ENCODE measurements at places on chromosomes 4 and X.
A peak's percentile ranks its signal among the peaks of the same experiment; 100 is the strongest.

DNA sequence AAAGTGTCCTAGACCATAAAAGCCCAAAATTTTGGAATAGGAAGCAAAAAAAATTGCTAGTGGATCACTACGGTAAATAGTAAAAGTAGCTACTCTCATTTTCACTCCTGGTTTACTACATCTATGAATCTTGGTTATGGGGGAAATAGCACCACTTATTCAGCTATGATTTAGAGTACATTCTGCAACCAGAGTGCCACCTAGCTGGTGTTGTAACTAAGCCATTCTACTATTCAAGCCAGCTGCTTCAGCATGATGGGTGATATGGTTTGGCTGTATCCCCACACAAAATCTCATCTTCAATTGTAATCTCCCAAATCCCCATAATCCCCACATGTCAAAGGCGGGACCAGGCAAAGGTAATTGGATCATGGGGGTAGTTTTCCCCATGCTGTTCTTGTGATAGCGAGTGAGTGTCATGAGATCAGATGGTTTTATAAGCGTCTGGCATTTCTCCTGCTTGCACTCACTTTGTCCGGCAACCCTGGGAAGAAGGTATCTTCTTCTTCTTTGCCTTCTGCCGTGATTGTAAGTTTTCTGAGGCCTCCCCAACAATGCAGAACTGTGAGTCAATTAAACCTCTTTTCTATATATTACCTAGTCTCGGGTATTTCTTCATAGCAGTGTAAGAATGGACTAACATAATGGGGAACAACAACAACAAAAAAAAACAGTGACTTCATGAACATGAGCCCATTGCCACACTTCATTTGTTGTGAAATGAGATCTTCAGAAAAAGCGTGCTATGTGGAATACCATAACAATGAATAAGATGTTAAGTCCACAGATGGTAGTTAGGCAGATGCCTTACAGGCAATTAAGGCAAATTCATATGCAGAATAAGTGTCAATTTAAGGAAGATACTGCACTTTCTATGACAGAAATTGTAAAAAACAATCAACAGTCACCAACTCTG, 280.1 kb downstream of the PABPC4L start:
- DNase-seq = no peak

DNA sequence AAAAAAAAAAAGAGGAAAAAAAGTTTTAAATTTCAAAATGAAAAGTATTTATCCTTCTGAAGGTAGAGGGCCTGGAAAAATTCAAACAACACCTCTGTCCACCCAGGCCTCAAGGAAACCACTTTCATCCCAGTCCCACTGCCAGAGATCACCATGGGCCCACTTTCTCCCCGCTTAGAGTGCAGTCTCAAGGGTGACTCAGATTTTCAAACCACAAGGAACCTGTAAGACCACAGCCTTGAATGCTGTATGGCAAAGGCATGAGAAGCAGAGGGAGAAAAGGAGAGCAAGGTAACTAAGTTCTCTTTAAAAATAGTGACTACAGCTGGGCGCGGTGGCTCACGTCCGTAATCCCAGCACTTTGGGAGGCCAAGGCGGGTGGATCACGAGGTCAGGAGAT, 87.9 kb upstream of the PACRGL start:
- no peak for DNase-seq

- DNase-seq = no peak
Observed at GRCh38 chr4:8106451-8107025, 52.1 kb downstream of the ABLIM2 start.

DNA sequence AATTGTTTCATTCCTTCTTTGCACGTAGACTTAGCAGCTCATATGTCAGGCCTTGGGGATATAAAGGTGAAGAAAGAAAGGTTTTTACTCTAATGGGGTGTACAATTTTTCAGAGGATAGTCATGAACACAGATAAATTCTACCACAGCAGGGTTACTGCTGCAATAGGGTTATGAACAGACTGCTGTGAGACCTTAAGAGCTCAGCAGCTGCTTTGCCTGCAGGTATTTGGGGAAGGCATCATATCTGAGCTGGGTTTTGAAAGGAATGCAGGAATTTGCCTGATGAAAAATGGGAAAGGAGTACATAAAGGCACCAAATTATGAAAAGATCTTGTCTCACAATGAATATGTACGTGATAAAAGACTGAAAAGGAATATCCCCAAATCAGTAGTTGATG, 128.9 kb downstream of the CEP135 start:
- DNase-seq = no peak

DNA sequence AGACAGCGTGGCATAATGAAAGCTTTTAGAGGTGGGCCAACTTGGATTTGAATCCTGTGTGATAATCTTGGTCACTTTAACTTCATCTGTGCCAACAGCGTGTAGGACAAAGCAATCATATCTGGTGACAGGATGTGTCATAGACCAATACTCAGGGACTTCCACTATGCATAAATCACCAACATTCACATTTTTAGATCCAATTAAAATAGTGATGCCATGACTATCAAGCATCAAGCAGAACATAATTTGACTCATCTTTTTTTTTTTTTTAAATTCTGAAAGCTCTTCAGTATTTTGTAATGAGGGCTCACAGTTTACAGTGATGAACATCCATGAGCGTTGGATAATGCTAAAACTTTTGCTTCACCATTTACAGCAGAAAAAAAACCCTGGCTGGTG, 27.3 kb upstream of the RAPGEF2 start:
- no peak for DNase-seq

GRCh38 chrX:115958687-115959359, 211.7 kb upstream of the AGTR2 start:
- DNase-seq = no peak

- DNase-seq = no peak
Observed at GRCh38 chr4:130419211-130419975, 1323.4 kb downstream of the C4orf33 start.

DNA sequence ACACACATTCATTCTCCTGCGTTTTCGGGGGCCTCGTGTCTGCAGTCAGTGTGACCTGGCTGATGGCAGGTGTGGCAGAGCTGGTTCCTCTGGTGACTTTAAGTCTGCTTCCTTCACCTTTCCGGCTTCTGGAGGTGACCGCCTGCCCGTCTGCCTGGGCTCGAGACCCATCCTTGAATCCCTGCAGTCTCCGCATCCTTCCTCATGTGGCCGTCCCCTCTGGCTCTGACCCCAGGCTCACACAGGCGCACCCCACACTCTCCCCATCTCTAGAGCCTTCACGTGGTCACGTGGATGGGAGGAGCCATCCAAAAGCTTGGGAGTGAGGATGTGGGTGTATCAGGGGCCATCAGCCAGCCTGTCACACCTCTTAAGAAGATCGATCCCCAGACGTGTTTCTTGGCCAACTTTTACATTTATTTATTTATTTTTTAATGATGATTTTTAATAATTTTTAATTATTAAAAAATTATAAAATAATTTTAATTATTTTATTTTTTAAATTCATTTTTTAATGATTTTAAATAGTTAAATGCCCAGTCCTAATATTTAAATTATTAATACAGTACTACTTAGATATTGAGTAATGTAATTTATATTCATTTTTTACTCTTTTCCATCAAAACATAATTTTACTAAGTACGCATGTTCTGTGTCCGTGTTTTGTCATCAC, 20.9 kb downstream of the RGS12 start:
- DNase-seq = no peak

- DNase-seq = no peak
Observed at GRCh38 chr4:19030048-19030447, 1008.5 kb upstream of the LCORL start.

GRCh38 chrX:104310090-104310489, 55.4 kb upstream of the ESX1 start:
- DNase-seq = no peak

- DNase-seq = no peak
Observed at GRCh38 chrX:132815643-132816042, 142.8 kb downstream of the HS6ST2 start.

DNA sequence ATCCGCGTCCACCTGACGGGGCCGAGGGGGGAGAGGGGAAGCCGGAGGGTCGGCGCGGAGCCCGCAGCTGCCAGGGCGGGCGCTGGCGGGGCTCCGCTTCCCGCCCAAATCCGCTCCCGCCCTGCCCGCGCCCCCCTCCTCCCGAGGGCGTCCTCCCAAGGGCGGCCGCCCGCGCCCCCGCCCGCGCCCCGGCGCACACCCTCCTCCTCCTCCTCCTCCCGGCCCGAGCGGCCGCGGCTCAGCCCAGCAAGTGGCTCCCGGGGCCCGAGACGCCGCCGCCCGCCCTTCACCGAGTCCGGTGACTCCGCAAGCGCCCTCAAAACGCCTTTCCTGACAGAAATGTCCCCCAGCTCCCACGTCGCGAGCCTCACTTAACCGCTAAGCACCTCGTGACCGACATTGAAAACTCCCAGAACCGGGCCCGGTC, 487 bp downstream of the HMGB2 start:
- DNase-seq = no peak

DNA sequence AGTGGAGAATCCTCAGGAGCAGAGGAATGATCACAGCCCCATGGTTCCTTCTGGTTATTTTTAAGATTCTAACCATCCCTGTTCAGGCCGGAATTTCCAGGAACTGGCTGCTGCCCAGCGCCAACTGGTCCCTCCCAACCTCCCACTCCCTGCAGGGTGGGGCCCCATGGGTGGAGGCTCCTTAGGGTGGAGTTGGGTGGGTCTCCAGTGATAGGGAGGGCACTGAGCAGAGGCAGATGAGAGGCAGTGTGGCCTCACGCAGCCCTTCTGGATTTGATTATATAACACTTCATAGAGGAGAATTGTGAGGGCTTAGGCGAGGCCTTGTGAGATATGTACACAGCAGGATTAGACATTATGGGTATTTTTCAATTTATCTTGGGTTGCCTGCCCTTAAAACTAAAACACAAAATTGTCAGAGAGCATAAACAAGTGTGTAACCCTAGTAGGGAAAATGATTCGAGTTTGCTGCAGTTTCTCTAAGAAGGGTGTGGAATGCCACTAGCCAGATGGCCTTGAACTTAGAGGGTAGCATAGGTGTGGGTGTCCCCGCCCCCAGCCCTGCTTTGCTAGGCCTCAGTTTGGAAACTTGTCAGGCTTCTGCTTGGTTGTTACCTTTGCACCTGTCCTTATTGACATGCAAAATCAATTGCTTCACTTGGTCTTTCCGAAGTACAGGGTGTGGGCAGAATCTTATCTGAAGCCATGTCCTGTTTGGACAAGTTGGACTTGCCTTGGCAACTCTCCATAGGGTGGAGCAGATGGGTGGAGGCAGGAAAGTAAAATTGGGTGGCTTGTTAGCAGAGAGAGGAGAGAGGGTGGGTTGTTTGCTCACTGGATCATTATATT, 9.4 kb downstream of the KLF3 start:
- no peak for DNase-seq

- peak; percentile 79 for DNase-seq
Observed at GRCh38 chrX:110087485-110088356, 84.8 kb downstream of the TMEM164 start.

- no peak for DNase-seq
Observed at GRCh38 chr4:77188498-77189220, 31.7 kb downstream of the CCNG2 start.
